ENCODE measurements at places on chromosomes 6 and 20. TPM values are rescaled to one million over a fixed set of nuclear protein-coding genes. Genes with fewer than 3 reads are reported as not detected.

BMP5 gene
- total RNA-seq, result 0.05 TPM

ADGRG6 gene
- 62.5 TPM for total RNA-seq

NKX2-2 gene
- total RNA-seq, result not detected

SUMO4 gene
- total RNA-seq, result not detected

ME1 gene
- total RNA-seq, result 44.9 TPM

CST5 gene
- total RNA-seq, result not detected

Measured in A549 treated with DMSO at 1 μM for 4 hours (cell line).